Activated naive CD4-positive, alpha-beta T cell treated with anti-CD3 and anti-CD28 coated beads, Interleukin-2, amount 10 ng/mL, durations not matched to agents 5 hours and 36 hours (primary cell): ENCODE measurements at places on chromosomes 16 and 17. TPM values are rescaled to one million over a fixed set of nuclear protein-coding genes. Genes with fewer than 3 reads are reported as not detected.

The OR3A3 gene
- not detected for total RNA-seq

The RTN4RL1 gene
- total RNA-seq, result 1.2 TPM

The KRT20 gene
- not detected for total RNA-seq

The SMIM22 gene
- total RNA-seq, result not detected

The CDT1 gene
- 107 TPM for total RNA-seq

The NGFR gene
- total RNA-seq, result not detected

The WNT9B gene
- not detected for total RNA-seq

The VAT1L gene
- not detected for total RNA-seq

The CD300LG gene
- not detected for total RNA-seq

The MFSD11 gene
- 25.9 TPM for total RNA-seq

The YBX2 gene
- 0.55 TPM for total RNA-seq

The MLST8 gene
- total RNA-seq, result 30.6 TPM

The OTOP2 gene
- total RNA-seq, result not detected

The KRT32 gene
- total RNA-seq, result not detected

The MMP25 gene
- 35.5 TPM for total RNA-seq

The HSPB9 gene
- total RNA-seq, result not detected

The SLC16A11 gene
- 0.25 TPM for total RNA-seq

The MYOCD gene
- total RNA-seq, result not detected

The TRAPPC2L gene
- total RNA-seq, result 56.6 TPM

The SLC22A31 gene
- total RNA-seq, result 1.5 TPM
